ENCODE measurements at places on chromosomes 16 and 17.

DNA sequence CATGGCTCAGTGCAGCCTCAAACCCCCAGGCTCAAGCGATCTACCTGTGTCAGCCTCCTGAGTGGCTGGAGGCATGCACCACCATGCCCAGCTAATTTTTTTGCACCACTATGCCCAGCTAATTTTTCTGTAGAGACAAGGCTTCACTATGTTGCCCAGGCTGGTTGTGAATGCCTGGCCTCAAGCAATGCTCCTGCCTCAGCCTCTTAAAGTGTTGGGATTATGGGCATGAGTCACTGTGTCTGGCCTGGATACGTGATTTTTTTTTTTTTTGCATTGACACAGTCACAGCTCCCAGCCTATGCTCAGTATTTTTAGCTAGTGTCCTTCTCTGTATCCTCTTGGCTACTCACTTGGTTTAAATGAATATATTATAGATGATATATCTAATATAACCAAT is 377.0 kb upstream of the TNRC6C start:
- no peak for DNase-seq

DNA sequence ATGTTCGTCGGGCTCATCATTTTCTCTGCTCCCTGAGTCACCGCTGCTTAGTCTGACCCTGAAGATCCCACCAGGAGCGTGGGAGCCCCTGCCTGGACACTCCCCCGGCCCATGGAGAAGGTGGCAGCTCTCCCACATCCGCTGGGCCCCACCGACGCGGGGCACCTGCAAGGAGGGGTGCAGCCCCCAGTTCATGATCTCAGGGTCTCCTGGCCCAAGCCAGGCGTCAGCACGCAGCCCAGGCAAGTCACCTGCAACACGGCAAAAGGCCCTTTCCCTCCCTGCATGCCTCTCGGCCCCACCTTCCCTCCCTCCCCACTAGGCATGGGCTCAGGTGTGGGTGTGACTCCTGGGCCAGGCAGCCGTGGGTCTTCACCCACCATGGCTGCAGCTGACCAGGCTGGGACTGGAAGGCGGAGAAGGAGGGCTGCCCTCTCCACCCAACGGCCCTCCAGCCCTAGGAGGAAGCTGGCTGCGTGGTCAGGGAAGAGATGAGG is 9.7 kb upstream of the CHMP6 start:
- DNase-seq, result no peak

GRCh38 chr16:48999508-48999907 is 282.1 kb downstream of the CBLN1 start:
- no peak for DNase-seq

- DNase-seq, result no peak
These were observed 2.9 kb downstream of the UBN1 start for GRCh38 chr16:4850211-4850610.

GRCh38 chr16:50932348-50932935 is 190.6 kb downstream of the CYLD start:
- no peak for DNase-seq

GRCh38 chr17:14316126-14316832 is 15.4 kb downstream of the HS3ST3B1 start:
- no peak for DNase-seq

- DNase-seq, result no peak
These were observed 2.0 kb upstream of the ARRB2 start for GRCh38 chr17:4708436-4708835.

GRCh38 chr16:69481901-69482341 is 57.5 kb downstream of the CYB5B start:
- DNase-seq, result no peak

DNA sequence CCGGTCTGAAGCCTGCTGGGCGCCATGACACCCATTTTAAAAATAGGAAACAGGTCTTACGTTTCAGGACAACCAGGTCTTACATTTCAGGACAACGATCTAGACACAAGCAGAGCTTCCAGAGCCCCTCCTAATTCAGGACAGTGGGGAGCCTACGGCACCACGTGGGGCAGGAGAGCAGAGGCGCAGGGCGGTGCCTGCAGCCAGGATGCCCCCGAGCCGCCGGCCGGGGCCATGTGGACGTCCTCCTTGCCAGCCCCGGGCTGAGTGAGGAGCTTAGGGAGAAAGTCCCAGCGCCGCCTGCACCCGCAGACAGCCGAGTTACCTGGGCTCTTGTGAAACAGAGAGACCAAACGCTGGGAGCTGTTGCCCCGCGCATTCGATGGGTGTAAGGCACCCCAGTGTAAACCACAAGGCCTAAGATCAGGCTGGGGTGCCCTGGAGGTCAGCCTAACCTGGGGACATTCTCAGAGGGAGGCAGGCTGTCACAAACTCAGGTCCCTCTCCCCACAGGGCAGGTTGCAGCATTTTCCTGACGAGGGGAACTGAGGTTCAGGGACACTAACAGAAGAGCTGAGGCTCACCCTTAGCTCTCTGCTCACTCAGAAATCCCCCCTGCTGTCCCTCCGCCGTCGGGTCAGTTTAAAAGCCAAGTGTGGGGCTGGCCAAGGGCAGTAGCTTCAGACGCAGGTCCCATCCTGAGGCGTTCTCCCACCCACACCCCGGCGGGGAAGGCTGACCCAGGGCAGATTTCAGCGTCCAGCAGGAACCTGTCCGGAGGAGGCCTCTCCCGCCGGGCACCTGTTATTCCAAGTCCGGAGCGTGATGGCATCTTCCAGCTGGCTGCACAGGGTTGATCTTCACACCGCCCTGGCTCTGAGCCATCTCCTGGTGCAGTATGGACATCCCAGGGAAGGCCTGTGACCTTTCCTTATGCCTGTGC is 1.8 kb upstream of the NOTUM start:
- DNase-seq, result no peak

- DNase-seq, result no peak
These were observed 11.3 kb downstream of the CORO7 start for GRCh38 chr16:4404967-4405696.

- no peak for DNase-seq
These were observed 1.7 kb downstream of the MTHFSD start for GRCh38 chr16:86553356-86553755.

DNA sequence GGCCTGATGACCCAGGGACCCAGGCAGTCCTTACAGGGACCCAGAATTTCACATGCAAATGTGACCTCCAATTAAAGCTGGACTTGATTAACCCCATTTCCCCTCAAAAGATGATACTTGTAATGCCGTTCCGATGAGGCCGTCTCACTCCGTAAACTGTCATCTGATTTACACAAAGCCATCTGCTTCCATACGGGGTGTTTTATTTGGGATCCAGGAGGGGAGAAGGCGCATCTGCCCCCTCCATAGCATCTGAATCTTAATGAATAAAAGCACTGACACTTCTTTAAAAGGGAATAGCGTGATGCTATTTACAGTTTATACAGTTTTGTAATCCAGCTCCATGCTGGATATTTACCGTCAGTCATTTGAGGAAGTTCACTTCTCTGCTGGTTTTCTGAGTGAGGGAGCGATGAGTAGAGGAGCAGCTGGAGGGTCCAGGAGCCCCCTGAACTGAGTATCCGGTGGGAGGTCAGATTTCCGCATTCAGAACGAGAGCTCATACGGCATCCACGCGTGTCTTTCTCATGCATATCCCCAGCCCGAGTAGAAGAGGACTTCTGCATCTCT is 452.7 kb downstream of the WWOX start:
- DNase-seq, result no peak

DNA sequence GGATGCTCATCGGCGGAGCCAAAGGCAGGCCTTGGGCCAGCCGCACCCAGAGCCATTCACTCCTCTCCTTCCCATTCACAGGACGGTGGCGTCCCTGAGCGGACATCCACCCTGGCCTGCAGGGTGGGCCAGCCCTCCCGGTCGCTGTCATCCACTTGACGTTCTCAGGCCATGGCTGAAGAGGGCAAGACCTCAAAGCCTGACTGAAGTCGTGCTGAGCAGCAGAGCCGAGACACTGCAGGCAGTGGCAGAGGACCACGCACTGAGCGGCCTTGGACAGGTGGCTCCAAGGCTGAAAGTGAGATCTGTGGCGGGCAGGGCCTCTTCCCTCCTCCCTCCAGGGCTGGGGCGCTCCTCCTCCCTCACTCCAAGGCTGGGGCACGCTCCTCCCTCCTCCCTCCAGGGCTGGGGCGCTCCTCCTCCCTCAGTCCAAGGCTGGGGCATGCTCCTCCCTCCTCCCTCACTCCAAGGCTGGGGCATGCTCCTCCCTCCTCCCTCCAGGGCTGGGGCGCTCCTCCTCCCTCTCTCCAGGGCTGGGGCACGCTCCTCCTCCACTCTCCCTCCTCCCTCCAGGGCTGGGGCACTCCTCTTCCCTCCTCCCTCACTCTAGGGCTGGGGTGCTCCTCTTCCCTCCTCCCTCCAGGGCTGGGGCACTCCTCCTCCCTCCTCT is 24.1 kb downstream of the GNPTG start:
- DNase-seq, result no peak

DNA sequence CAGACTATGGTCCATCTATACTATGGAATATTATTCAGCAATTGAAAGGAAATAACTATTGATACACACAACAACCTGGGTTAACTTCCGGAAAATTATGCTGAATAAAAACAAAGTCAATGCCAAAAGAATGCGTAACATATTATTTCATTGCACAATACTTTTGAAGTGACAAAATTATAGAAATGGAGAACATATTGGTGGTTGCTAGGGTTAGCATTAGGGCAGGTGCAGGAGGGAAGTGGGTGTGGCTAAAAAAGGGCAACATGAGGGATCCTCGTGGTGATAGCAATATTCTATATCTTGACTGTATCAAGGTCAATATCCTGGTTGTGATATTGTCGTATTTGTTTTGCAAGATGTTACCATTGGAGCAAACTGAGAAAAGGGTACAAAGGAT is 34.9 kb downstream of the PIK3R5 start:
- DNase-seq, result no peak

GRCh38 chr16:84875846-84876245 is 56.1 kb downstream of the CRISPLD2 start:
- no peak for DNase-seq

DNA sequence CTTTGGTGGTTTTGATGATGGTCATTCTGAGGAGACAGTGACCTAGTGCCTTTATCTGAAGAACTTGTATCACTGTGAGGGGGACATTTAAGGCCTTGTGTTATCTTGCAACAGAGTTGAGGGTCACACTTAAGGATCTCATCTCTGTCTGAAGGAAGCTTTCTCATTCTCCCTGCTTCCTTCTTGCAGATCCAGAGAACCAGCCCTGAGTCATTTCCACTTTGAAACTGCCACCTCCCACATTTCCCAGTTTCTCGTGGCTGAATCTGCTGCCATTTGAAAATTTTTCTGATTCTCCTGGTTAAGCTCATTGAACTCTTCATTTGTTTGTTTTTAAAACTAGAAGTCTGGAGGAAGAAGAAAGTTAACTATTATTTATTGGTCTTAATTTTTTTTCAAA is 190.2 kb upstream of the CDH11 start:
- no peak for DNase-seq

- DNase-seq, result no peak
These were observed 389.0 kb upstream of the CDH11 start for GRCh38 chr16:65510850-65511249.

- no peak for DNase-seq
These were observed 141.8 kb downstream of the XYLT1 start for GRCh38 chr16:17328932-17329331.

- no peak for DNase-seq
These were observed 19.0 kb upstream of the ADCY7 start for GRCh38 chr16:50247123-50247905.

DNA sequence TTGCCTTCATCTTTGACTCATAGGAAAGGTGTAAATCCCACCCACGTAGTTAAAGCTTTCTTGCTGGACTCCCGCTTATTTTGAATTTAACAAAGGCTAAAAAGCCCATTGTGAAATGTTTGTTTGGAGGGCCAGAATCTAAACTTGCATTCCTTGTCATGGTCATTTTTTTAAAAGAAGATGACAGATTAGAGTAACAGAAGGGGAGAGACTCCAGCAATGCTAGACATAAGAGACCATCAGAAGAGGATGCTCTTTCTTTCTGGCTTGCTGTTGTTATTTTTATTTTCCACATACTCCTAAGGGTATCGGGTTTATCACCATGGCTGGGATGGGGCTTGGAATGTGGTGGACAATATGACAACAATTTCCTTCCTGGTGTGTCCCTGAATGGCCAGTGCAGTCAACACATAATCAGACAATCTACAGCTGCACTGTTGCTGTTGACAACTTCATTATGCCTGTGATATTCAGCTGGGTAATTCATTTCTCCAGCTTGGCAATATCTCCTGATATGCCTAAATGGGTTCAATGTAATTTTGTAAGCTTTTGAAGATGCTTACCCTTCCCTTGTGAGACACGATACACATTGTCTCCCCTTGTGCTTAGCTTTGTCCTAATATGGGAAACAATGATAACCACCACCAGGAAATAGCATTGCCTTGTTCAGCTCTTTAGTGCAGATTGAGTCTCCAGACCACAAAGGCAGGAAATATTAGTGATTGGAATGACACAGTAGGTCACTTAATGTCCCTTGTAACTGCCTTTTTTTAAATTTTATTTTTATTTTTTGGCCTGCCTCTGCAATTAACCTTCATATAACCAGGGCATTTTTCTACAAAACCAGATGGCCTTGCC is 164.3 kb downstream of the ANKFN1 start:
- no peak for DNase-seq

DNA sequence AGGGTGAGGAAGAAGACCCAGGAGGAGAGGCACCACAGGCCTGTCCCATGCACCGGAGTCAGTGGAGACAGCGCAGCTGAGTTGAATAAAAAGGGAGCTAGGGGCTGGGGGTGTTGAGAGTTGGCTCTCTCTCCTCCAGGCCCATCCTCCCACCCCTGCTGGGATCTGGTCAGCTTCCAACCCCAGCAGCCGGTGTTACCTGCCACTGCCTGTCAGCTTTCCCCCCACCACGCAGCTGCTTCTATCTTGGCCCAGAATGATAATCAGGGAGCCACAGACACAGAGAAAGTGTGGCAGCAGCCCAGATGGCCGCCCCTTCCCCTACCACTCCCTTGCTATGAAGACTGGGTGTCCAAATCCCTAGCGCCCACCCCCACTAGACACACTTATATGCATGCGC is 120.6 kb upstream of the RPL38 start:
- DNase-seq, result no peak

GRCh38 chr17:52227926-52228325 is 69.4 kb upstream of the CA10 start:
- DNase-seq, result no peak

GRCh38 chr16:502179-502943 is 25.2 kb upstream of the CAPN15 start:
- DNase-seq, result no peak

DNA sequence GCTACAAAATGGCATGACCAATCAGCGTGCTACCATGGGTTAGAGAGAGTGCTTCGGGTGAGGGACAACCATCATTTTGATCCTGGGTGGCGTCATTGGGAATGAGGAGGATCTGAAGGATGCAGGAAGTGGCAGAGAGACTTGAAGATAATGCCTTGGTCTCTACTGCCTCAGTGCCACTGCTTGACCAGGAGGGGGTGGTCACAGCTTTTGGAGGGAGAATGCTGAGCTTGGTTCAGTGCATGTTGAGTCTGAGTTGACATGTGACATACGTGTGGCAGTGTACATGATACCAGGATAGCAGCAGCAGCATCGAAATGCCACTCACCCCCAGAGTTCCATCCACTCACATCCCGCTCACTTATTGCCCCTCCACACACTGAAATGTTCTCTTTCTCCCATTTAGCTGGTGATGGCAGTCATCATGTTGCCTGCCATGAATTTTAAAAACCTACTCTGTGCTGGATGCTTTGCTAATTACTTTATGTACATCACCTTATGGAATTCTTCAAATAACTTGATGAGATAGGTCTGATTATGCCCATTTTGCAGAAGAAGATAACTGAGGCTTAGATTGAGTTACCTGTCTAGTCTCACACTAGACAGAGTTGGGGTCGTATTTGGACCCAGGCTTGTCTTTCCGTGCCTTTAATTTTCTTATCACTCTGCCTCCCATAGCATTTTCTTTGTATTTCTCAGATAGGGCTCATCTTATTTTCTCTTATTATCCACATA is 36.7 kb downstream of the ARSG start:
- no peak for DNase-seq

GRCh38 chr17:17609121-17609520 is 17.6 kb upstream of the PEMT start:
- no peak for DNase-seq
